Amniotic stem cell (primary cell): ENCODE measurements at places on chromosomes 1 and 21.

GRCh38 chr1:70376196-70376595 lies 21.7 kb upstream of the ANKRD13C start:
- no peak for DNase-seq

- DNase-seq: no peak
Measured at GRCh38 chr1:47679826-47680225, 242.0 kb downstream of the FOXD2 start.

DNA sequence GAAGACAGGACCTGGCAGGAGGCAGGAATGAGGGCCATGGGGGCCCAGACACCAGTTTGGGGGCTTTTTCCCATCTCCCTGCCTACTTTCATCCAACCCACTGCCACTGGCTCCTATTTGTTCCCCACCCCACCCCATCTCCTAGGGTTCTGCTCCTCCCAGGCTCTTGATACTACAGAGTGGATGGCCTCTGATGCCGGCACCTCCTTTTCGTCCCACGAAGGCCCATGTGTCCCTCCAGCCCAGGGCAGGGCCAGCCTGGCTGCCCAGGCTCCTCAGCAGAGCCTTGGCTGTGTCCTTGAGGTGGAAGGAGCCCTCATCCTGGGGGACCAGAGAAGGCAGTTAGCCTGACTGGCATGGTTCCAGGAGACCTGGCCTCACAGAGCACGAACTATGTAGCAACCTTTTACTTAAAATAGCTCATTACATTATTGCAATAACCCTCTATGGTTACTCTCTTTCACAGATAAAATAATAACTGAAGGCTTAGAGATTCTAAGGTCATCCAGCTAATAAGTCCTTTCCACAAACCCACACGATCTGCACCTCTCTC lies 3.5 kb downstream of the POMGNT1 start:
- no peak for DNase-seq

- DNase-seq: no peak
Measured at GRCh38 chr1:51842261-51842660, 36.3 kb downstream of the NRDC start.

DNA sequence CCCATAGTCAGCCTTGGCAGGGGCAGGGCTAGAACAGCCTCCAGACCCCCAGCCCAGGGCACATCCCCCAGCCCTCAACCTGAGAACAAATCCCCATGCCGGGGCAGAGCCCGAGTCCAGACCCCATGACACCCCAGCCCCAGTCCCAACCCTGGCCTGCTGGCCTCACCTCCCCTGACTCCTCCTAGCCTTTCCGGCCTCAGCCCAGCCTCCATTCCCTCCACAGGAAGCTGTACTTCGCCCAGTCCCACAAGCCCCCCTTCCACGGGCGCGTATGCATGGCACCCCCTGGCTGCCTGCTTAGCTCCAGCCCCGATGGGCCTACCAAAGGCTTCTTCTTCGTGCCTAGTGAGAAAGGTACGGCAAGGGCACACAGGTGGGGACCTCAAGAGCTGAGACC lies 50.4 kb downstream of the DISP3 start:
- DNase-seq: no peak

DNA sequence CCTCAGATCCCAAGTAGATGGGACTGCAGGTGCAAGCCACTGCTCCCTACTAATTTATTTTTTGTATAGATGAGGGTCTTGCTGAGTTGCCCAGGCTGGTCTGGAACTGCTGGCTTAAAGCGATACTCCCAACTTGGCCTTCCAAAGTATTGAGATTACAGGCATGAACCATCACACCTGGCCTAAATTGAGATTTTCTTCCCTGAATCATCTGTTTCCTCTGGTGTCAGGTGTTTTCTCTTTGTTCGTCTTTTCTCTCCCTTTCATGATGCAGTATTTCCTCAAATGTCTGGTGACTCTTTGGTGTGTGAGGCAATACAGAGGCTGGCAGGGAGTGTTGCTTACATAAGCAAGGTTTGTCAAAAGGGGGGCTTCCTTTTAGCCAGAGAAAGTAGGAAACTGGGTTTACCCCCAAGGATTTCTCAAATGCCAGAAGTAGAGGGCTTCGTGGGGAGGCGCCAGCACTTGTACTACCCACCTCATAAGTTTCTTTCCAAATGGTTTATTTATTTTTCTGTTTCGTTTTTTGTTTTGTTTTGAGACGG lies 27.6 kb downstream of the CLDN14 start:
- no peak for DNase-seq

DNA sequence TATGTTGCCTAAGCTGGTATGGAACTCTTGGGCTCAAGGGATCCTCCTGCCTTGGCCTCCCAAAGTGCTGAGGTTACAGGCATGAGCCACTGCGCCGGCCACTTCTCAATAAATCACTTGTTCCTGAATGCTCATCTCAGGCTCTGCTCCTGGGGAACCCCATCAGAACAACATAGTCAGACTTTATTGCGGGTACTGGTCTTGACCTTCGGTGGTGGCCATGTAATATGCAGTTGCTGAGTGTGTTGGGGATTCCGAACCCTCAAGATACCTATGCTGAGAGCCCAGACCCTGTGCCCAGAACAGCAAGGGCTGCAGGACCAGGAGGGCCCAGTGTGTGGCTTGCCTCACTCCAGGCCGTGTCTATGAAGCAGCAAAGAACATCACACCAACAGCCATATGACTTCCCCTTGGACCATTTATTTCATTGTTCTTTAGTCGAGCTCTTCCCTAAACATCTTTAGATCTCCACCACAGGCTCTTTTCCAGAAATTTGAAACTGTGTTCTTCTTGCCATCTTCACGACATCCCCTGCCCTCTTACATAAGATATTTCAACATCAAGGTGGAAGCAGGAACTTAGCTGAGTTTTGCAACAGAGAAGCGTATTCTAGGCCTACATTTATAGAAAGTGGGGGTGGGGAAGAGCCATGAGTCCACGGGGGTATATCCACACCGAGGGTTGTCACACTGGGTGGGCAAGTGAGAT lies 12.7 kb upstream of the SDHB start:
- DNase-seq: no peak

- no peak for DNase-seq
Measured at GRCh38 chr1:102853136-102853535, 255.2 kb downstream of the COL11A1 start.

DNA sequence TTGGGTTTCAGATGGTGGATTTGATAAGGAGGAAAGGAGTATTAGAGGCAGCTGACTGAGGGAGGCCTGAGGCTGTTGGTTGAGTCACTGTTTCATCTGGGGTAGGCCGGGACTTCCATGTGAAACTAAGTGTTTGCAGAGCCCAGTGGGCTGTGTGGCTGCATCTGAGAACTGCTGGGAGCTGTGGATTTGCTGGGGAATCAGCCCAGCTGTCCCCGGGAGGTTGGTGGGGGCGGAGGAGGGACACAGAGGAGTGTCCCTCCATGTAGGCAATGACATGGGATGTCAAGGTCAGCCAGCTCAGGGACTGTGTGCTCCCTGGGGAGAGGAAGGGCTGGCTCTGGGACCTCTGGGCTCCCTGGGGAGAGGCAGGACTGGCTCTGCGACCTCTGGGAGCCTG lies 36.4 kb downstream of the SLC2A7 start:
- DNase-seq: no peak

DNA sequence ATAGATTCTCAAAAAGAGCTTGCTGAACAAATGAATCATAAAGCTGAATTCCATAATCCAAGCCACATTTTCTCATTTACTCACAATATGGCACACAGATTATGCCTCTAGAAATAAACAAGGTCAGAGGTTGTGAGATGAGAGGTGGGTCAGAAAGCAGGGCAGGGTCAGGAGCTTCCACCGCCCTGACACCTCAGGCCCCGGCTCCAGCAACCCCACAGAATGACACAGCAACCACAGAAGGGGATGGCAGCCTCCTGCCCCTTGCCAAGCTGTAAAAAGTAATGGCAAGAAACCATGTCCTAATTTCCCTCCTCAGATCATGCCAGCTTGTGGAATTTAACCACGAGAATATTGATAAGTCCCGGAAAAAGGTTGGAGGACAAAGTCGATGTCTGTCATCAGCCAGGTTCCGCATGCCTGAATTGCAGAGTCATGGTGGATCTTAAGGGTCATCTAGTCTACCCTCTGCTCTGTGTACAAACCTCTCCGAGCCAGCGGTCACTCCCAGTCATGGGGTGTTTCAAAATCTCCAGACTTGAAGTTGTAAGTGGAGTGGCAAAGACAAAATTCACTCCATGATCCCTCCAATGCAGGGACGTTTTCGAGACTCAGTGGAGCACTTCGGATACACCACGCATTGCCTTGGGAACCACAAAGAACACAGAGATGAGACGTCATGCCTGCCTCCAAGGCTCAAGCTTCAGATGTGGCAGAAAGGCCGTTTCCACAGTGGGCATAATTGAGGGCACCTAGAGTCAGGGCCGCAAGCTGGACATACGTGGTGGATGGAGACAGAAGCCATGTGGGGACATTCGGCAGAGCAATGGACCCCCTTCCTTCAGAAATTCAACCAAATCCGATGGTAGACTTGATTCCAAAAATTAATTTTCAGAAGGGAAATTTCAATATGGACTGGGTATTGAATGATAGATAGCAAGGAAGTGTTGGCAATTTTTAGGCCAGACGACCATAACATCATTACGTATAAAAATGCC lies 254.0 kb downstream of the TOMM20 start:
- DNase-seq: no peak

DNA sequence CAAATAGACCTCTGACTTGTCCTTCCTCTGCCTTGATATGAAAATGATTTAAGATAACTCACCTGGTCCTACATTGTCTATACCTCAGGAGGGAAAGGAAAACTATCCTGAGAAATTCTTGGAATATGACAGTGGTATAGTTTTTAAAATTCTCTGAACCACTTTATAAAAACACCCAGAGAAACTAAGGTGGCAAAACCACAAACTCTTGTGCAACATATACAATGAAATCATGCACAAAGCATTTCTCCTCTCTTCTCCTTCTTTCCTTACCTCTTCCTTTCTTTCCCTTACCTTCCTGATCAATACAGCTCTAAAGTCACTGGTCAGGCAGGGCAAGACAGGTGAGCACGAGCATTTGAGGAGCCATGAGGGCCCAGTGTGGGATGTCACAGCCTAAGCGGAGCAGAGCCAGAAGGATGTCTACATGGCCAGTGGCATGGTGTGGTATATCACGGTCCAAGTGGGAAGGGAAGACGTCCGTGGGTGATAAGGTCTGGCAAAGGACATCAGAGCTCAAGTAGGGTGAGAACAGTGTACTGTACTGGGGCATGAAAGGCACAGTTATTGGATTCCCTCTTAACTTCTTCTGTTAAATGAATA lies 543.3 kb downstream of the DPYD start:
- no peak for DNase-seq

GRCh38 chr1:100931716-100932115 lies 35.8 kb downstream of the SLC30A7 start:
- no peak for DNase-seq

DNA sequence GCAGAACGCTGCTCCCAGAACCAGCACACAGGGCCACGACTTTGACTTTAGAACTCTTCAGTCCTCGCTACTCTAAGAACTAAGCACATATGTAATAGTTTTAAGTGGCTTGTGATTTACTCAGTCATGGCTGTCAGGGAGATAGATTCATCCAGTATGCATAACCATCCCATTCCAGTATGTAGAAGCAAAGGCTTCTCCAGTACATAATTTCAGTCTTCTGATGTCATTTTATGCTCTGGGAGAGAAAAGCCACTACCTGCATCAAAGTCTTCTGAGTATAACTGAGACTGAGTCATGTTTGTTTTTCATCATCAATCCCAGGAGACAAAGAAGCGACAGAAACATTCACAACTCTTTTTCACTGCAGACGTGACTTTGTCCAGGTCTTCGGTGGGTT lies 885.7 kb downstream of the PLA2G4A start:
- DNase-seq: no peak

- no peak for DNase-seq
Measured at GRCh38 chr1:220699044-220699443, 8.9 kb downstream of the C1orf115 start.

- DNase-seq: no peak
Measured at GRCh38 chr1:115229016-115229415, 109.0 kb downstream of the NGF start.

GRCh38 chr1:39001516-39002421 lies 10.7 kb downstream of the AKIRIN1 start:
- DNase-seq: no peak

DNA sequence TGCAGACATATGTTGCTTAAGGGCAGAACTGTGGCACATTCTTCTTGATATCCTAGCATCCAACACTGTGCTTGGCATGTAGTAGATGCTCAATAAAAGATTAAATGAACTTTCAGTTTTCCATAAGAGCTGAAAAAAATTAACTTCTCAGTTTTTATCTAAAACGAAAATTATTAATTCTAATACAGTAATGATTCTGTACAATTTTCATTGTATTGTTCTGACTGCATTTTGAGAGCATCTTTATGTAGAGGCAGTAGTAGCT lies 46.6 kb downstream of the FGGY start:
- DNase-seq: no peak

DNA sequence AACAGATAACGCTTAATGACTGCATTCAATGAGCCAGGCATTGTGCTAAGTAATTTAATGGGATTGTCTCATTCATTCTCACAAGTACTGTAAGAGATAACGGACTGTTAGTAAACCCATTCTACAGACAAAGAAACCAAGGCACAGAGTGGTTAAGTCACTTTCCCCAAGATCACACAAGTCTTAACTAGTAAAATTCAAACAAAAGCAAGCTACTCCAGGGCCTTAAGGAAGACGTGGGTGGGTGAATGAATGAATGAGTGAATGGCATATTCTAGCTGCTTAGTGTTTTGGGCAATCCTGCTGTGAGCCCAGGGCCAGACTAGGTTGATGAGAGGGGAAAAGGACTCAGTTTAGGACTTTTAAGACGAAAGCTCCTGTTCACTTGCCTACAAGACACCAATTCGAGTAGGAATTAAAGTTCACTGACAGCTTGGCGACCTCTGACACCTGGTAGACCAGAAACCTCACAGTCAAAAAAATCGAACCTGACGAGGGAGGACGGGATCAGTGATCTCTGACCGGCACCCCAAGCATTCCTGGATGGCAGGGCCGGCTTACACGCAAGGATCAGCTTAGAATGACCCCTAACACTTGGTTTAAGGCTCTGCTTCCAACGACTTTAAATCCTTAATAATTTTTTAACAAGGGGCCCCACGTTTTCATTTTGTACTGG lies 557 bp downstream of the EMC1 start:
- no peak for DNase-seq
